ENCODE measurements at places on chromosomes 11 and 22.

DNA sequence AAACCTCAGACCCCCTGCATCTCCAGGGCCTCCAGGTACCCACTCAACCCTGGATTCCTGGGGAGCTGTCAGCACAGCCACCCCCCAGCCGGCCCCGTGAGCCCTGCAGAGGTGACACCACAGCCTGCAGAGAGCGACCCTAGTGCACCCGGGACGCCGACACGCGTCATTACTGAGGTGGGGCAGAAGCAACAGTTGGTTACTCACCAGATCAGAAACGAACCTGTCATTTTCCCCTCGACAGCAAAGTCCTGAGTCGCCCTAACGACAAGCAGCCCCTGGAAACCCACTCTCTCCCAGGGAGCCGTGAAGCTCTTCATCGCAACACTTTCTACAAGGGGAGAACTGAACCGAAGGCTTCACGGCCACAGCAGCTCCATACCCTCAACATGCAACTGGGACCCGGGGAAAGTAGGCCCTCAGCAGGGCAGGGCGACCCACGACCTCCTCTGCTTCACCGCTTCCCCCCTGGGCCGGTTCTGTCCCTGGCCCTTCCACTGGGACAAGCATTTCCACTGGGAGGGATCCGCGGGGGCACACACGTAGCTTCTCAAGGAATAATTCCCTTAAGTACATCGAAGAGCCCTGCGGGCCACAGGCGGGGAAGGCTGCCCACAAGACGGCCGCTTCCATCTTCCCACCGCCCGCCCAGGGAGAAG, 1.6 kb downstream of the BRD1 start:
- DNase-seq = no peak

DNA sequence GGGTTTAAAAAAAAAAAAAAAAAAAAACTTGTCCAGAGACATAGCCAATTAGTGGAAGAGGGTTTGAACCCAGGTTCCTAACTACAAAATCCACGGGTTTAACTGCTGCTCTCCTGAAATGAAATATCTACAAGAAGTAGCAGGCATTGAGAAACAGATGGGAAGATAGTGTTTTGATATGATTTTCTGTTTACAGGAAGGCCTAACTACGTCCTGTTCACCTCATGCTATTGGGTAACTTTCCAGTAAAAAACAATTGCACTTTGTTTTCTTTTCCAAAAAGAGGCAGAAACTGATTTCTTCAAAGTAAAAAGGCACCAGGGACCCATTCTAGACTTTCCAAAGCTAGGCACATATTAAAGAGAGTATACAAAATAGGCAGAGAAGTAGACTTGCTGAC, 5.9 kb upstream of the C11orf91 start:
- no peak for DNase-seq

DNA sequence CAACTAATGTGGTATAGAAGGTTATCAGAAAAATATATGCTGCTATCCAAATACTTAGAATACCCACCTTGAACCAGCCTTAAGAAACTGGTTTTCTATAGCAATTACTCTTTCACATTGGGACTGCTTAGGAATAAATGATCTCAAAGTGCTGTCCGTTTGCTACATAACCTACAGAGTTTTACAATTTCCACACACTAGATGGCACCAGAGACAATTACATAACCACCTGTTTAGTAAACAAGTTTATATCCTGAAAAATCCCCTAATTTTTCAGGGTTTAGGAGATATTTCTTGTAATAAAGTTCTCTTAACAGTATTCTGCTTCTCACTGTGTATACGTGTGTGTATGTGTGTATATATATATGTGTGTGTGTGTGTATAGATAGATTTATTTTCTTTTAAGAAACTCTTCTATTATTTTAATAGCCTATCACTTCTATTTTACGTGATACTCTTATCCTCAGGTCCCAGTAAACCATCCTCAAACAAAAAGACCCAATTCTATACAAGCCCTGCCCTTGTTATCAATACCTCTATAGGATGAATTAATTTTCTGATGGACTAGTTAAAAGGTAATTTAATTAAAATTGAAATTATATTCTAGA, 6.7 kb upstream of the OR5I1 start:
- DNase-seq = no peak

DNA sequence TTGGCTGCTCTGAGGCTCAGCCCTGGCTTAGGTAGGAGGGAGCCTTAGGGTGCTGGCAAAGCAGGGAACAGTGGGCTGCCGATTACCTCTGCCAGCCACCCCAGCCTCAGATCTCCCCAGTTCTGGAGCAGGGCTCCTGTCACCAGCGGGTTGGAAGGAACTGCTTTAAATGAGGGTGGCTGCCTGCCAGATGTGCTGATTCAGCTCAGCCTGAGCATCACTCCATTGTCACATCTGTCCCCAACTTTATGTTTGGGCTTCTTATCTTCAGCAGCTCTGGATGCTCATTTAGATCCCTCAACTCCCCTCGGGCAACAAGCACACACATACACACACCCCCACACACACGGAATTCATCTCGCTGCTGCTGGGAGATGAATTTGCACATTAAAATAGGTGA, 16.9 kb upstream of the ANKK1 start:
- DNase-seq = no peak

DNA sequence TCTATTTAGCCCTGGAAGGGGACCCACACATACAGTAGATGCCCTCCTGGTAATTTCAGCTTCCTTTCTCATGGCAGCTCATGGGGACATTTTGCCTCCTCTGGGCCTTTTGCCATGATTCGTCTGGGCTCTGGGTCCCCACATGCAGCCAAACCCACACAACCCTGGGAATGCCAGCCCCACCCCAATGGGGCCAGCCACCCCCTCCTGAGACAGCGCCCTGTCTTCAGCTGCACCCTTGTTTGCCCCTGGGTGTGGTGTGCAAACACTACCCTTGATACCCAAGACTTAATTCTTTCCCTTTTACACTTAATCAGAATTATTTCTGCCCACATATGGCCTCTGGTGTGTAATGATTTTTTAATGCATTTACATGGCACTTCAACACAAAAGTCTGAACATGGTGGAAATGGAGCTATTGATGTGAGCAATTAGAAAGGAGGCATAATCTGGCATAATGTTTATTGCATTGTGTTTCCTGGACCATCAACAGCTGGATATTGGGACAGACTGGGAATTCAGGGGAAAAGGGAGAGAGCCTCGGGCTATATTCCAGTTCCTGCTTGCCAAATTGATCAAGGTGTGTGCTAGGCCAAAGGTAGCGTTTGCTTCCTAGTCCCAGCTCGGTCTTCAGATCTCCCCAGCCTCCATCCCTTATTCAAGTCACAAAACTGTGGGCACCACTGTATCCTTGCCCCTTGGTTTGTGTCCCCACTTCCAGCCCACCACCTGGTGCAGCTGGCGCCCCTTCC, 85.0 kb upstream of the ANO1 start:
- DNase-seq = no peak

DNA sequence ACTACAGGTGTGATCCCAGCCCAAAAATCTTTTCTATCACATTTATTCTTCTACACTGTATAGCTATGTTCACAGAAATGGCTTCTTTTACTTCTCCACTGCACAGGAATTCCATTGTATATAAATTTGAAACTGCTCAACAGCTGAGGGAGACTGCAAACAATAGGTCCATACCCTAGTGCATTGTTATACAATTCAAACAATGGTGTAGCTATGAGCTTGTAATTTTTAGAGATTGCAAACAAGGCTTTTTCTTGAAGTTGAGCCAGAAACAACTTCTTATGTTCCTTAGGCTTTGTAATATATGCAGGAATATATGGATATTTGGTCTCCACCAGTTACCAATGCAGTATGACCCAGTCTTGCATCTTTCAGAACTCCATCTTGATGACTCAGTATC, 19.5 kb upstream of the SIK3 start:
- DNase-seq = no peak

DNA sequence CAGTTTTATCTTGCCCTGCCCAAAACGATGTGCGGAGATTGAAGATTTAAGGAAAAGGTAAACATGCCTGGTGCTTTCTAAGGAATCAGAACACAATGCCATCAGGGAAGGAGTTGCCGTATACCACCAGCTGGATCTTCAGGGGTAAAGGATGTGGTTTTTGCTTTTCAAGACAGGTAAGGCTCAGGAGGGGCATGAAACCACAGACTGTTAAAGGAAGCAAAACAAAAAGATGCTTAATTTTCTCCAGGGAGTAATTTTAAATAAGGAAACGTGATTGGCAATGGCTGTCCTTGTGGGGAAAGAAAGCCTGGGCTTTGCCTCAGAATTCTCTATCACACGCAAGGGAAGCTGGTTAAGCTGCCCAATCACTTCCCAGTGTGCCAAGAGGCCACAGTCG, 655.6 kb downstream of the OPCML start:
- no peak for DNase-seq

GRCh38 chr11:79940165-79940564, 499.3 kb upstream of the TENM4 start:
- no peak for DNase-seq

GRCh38 chr11:75836417-75836816, 21.4 kb downstream of the UVRAG start:
- no peak for DNase-seq
